ENCODE measurements at places on chromosomes 13 and 19.

DNA sequence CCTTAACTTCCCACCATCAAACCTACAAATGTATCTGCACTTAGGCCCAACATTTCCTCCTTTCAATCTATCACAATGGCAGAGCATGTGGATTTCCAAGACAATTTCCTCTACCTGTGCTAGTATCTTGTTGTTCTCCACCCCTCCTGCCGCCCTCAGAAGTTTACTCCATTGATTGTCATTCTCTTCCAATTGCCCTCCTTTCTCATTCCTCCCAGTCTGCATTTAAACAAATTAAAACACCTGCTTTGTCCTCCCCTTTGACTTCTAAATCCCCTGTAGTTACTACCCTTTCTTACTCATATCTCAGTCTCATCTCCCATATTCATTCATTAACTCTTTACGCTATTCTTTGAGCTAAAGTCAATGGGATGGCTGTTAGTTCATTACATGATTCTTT, 370.6 kb downstream of the DIAPH3 start:
- no peak for DNase-seq

GRCh38 chr19:41131186-41131585, 17.0 kb downstream of the CYP2F1 start:
- no peak for DNase-seq

DNA sequence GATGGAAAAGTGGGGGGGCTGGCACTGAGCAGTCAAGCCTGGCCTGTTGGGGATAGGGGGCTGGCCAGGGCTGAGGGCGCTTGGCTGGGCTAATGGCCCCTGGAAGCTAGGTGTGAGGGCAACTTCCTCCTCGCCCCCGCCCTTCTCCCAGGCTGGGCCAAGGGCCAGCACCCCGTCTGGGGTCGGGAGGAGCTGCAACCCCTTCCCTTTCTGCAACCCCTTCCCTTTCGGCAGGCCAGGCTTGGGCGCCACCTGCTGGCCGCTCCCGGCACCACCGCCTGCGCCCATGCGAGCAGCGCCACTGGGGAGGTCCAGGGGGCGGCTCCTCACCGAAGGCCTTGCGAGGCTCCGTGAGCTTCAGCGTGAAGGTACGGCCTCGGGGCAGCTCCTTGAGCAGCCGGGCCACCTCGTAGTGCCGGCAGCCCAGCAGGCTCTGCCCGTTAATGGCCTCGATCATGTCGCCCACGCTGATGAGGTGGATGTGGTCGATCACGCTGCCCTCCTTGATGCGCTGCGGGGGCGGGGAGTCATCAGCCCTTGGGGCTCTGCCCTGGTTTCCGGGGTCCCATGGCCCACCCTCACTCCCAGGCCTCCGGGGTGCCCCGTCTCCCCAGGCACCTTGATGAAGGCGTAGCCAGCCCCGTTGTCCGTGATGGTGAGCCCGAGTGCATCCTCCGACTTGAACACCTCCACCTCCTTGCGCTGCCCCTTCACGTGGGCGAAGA, 5.0 kb upstream of the PTGER1 start:
- DNase-seq = no peak

GRCh38 chr13:112184851-112185371, 118.0 kb downstream of the SOX1 start:
- no peak for DNase-seq

DNA sequence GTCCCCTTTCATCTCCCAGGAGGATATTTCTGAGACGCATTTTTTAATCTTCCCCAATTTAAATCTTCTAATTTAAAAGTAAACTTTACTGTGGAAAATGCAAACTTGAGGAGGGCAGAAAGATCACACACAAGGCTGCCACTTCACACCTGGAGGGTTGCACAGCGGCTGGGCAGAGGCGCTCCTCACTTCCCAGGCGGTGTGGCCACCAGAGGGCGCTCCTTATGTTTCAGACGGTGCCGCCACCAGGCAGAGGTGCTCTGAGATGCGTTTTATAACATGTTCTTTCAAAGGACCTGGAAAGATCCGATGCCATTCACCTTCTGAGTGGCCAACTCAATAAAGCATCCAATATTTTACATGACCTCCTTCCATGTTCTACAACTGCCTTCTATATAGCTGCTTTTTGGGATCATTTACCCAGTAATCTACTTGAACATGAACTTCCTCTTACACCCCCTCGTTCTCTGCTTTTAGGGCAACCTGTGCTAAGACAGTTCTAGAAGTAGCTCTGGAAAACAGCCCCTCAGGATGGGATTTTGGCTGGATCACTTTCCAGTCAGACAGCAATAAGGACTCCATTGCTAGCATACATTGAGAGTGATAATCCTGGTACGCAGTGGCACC, 14.8 kb upstream of the MTUS2 start:
- no peak for DNase-seq

GRCh38 chr19:32580353-32580900, 563 bp upstream of the PDCD5 start:
- DNase-seq = no peak

GRCh38 chr13:71879129-71879535, 12.1 kb upstream of the DACH1 start:
- DNase-seq = peak; percentile 6

DNA sequence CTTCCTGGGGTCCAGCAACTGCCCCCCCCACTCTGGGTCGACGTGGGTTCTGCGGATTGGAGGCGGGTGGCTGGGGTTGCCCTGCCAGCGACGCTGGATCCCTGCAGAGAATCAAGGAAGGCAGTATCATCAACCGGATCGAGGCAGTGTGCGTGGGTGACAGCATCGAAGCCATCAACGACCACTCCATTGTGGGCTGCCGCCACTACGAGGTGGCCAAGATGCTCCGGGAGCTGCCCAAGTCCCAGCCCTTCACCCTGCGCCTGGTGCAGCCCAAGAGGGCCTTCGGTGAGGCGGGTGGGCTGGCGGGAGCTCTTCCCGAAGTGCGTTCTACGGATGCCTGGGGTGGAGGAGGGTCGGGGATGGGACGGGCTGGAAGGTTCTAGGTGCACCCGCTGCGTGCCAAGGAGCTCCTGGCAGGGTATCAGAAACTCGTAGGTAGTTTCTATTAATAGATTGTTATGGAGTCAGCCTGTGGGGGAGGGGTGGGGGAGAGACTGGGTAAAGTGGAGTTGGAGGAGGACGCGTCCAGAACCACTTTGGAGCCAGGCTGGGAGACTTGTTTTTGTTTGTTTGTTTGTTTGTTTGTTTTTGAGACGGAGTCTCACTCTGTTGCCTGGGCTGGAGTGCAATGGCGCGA, 1.5 kb downstream of the GIPC3 start:
- no peak for DNase-seq

- DNase-seq = no peak
These were observed 199.0 kb downstream of the KATNAL1 start for GRCh38 chr13:30108216-30108912.

GRCh38 chr19:4676955-4677731, 7.0 kb upstream of the MYDGF start:
- DNase-seq = no peak

DNA sequence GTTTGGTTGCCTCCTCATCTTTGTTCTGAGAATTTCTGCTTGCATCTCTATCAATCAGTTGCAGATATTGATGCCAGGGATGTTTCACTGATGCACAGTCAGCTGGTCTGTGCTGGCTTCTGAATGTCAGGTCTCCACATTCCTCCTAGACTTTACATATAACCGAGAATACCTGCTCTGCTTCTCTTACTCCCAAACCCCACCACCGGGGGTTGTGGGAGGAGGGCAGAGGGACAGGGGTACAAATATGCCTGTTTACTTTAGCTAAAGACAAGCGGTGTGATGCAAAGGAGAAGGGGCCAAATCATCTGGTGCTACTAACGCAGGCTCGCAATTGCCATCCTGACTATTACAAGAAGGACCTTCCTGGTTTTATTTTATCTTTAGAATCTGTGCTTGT, 17.4 kb upstream of the KLHL1 start:
- DNase-seq = no peak

GRCh38 chr19:12090807-12091206, 26.3 kb downstream of the ZNF844 start:
- DNase-seq = peak; percentile 38

DNA sequence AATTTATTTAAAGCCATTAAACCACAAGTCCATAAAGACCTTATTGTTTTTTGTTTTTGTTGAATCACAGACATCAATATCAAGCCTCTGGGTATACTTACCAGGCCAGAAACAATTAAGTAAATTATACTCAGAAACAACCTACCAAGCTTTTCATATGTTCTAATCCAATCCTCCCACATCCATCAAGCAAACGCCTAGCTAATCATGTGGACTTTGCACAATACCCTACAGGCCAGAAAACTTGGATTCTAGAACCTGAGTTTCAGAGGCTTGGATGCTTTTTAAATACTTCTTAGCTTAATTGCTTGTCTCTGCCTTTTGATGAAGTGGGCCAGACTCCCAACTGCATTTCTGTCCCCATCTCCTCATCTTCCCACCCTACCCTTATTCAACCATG, 39.9 kb downstream of the TGDS start:
- no peak for DNase-seq

GRCh38 chr19:10219678-10220077, 11.5 kb downstream of the S1PR2 start:
- no peak for DNase-seq

GRCh38 chr19:48674216-48674809, 1.5 kb upstream of the NTN5 start:
- no peak for DNase-seq

- DNase-seq = no peak
These were observed 252.1 kb downstream of the RFC3 start for GRCh38 chr13:34070006-34070405.

- no peak for DNase-seq
These were observed 687.4 kb downstream of the DIAPH3 start for GRCh38 chr13:59476366-59476765.

DNA sequence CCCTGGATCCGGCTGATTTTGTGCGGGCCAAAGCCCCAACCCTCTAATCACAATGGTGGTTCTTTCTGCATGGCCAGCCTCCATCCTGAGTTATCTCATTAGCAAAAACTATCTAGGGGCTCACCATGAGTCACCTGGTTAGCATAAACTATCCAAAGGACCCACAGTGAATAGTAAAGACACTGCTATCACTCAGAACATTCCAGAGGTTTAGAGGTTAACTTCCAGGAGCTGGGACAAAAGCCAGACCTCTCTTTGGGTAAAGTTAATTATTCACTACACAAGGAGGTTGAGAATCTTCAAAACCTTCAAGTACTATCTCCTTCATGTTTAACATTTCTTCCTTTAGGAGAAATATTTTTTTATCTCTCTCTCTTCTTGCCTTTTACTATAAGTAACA, 18.8 kb upstream of the PPP5C start:
- no peak for DNase-seq

GRCh38 chr13:33123066-33123859, 107.0 kb downstream of the KL start:
- DNase-seq = peak; percentile 29

DNA sequence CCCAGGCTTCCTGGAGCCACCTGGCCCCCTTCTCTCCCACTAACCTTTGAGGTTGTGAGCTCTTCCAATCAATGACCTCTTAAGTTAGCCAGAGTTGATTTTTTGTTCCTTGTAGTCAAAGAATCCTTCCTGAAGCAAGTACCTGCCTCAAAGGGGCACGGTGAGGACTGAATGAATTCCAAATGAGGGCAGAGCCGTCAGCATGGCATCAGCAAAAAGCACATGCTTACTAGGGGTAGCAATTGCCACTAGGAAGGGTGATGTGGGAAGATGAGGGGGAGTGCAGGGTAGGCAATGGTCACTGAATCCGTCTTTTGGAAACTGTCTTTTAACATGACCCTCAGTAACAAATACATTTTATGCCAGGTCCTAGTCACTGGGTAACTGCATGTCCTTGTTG, 15.6 kb upstream of the DHRS12 start:
- DNase-seq = no peak

DNA sequence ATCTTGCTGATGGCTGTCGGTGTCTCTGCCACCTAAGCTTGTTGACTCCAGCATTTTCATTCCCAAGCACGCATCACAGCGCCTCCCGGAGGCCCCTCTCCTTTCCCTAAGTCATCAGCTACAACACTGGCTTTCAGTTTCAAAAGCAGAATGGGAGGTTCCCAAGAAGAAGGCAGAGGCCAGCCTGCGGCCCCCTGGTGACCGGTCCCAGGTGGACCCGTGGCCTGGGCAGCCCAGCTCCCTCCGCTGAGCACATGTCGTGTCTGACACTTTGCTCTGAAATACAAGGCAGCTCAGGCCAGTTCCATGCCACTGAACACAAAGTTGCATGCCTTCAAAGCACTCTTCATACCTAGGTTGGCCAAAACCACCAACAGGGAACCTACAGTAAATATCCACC, 8.5 kb downstream of the MLLT1 start:
- no peak for DNase-seq

DNA sequence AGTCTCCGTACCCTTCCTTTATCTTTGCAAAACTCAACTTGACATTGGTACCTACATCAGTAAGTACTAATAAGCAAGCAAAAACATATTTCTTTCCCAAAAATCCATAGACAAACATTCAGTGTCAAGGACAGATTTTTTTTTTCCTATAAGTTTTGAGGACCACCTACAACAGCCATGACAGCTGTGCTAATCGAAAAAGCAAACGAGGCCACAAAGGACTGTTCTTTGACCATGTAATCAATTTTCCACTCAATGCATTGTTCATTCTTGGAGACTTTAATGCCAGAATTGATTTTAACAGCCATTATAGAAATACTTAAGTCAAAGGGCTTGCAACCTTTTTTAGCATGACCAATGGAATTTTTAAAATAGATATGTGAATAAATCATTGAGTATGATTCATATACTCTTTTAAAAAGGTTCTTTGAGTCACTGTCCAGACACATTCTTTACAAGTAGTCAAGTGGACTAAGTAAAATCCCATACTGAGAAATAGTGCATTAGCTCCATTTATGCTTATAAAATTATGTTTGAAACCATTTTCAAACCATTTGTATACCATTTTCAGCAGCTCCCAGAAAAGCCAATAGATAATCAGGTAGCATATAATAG, 323.9 kb downstream of the MZT1 start:
- DNase-seq = no peak

- no peak for DNase-seq
These were observed 209.6 kb downstream of the ATP8A2 start for GRCh38 chr13:25581351-25581750.

- DNase-seq = no peak
These were observed 6.0 kb upstream of the SOX1 start for GRCh38 chr13:112060899-112061366.

DNA sequence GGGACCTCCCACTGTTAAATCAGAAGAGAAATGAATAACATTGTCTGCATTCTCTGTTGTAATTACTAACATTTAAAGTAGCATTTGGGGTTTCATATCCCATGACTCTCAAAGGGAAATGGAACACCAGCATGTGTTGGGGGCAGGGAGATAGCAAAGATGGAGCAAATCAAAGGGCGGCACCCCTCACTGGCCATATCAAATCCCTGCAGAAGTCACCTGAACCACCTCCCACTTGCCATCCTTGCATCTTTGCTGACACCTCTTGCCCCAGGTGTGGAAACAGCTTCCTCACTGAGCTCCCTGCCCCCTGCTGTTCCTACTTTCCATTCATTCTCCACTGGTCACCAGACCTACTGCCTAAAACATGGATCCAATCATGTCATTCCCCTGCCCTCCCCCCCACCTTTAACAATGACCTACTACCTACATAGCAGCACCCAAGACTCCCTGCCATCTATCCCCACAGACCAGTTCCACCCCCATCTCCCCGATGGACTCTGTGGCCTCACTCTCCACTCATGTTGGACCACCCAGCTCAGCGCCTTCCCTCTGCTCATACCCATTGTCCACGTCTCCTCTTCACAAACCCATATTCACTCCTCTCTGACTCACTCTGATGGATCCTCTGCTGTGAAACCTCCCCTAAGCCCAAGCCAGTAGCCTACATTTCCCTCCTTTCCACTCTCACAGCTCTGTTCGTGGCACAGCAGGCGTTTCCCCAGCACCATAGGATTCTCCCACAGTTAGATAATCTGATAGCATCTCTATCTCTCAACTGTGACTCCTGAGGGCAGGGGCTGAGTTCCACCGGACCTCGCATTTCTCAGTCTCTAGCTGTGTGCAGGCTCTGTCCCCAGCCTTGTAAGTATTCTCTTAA, 55.9 kb downstream of the DLEU7 start:
- no peak for DNase-seq

Measured in hippocampal formation (tissue), 2 donors.